ENCODE measurements at places on chromosomes 11 and 22. TPM values are rescaled to one million over a fixed set of nuclear protein-coding genes. Genes with fewer than 3 reads are reported as not detected.

DNA sequence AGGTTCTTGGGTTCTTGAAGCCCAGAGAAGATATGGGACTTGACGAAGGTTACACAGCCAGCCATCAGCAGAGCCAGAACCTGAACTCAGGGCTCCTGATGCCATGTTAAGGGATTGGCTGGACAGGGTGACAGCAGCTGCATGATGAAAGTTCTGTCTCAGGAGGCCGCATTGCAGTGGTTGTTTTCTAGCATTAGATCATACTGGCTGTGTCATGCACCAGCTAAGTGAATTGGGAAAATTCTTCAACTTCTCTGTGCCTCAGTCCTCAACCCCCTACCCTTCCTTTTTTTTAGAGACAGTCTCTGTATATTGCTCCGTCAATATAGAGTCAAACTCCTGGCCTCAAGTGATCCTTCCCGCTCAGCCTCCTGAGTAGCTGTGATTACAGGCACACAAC, 5.4 kb upstream of the LTBP3 start:
- H3K36me3 ChIP-seq, result peaks cover 3% of the 10 kb centered on the region
- no peak for DNase-seq
- peaks cover 66% of the 10 kb centered on the region for H3K4me1 ChIP-seq
- H3K27me3 ChIP-seq, result no peaks in the 10 kb centered on the region
- no peak overlapping the region for H3K4me3 ChIP-seq

BATF2 gene
- polyA plus RNA-seq, result not detected

GRCh38 chr11:130638624-130639023, 190.2 kb downstream of the ADAMTS15 start:
- no peaks in the 10 kb centered on the region for H3K4me1 ChIP-seq
- no peak overlapping the region for H3K4me3 ChIP-seq
- H3K36me3 ChIP-seq, result no peaks in the 10 kb centered on the region

FUT4 gene
- 1.2 TPM for polyA plus RNA-seq

OR6M1 gene
- polyA plus RNA-seq, result not detected

DNA sequence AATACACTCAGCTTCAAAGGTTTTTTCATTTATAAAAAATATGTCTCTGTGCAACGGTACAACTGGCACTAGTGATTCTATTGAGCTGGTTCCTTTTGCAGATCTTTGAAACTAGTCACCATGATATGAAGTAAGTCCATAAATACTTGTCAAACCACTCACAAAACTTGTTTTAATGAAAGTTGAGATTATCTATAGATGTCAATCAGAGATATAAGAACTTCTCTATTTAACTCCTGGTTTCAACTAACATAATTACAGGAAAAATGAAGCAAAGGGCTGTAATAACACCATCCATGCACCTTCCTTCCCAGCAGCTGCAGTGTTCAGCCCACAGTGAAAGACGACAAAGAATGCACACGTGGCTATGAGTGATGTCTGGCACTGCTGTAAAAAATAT, 44.7 kb downstream of the TMEM123 start:
- DNase-seq, result no peak
- H3K36me3 ChIP-seq, result peaks cover 61% of the 10 kb centered on the region
- no peaks in the 10 kb centered on the region for H3K27me3 ChIP-seq
- H3K4me3 ChIP-seq, result peak overlapping the region; percentile 59

DNA sequence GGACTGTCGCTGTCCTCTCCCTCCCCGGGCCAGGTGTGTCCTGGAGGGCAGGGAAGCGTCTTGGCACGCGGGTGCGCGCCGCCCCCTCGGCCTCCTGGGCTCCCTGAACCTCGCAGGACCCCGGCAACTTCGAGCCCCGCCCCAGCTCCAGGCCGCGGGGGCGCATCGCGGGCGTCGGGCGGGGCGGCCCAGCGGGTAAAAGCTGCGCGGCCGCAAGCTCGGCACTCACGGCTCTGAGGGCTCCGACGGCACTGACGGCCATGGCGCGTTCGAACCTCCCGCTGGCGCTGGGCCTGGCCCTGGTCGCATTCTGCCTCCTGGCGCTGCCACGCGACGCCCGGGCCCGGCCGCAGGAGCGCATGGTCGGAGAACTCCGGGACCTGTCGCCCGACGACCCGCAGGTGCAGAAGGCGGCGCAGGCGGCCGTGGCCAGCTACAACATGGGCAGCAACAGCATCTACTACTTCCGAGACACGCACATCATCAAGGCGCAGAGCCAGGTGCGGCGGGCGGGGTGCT, at the start of gene CST6:
TSS of gene CST6 (plus strand) at position 224 of the 519 bp plus-strand sequence. CDS start at position 261, 37 bp downstream.
- H3K4me3 ChIP-seq, result peak within 1 kb of the TSS; percentile 51
- peaks cover 4% of the 10 kb centered on the region for H3K4me1 ChIP-seq
- H3K36me3 ChIP-seq, result no peaks in the 10 kb centered on the region
- peak; percentile 16 for DNase-seq
- H3K27ac ChIP-seq, result no peak within 1 kb of the TSS
- peaks cover 10% of the 10 kb centered on the region for H3K27me3 ChIP-seq

YAP1 gene
- polyA plus RNA-seq, result not detected

VSIG2 gene
- polyA plus RNA-seq, result 0.34 TPM

AQP11 gene
- 0.97 TPM for polyA plus RNA-seq

DNA sequence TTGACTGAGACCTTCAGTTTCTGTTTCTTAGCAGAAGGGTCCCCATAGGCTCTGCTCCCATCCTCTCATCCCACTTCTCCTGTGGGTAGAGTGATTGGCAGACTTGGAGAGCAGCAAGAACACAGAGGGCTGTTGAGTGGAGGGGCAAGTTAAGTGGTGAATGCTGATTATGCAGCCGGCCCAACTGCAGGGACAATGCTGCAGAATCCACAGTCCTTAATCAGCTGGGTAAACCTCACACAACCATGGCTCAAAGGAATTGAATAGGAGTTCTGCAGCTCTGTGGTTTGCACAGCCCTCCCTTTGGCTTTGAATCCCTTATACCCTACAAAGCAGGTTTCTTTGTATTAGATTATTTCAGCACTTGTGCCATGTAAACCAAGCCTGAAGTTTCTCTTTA, 161.1 kb downstream of the NAV2 start:
- peaks cover 10% of the 10 kb centered on the region for H3K27me3 ChIP-seq
- no peaks in the 10 kb centered on the region for H3K4me1 ChIP-seq
- no peak for DNase-seq
- H3K36me3 ChIP-seq, result no peaks in the 10 kb centered on the region
- no peak overlapping the region for H3K27ac ChIP-seq

UBASH3B gene
- polyA plus RNA-seq, result 12.8 TPM

DGCR6 gene
- 1.5 TPM for polyA plus RNA-seq

DNA sequence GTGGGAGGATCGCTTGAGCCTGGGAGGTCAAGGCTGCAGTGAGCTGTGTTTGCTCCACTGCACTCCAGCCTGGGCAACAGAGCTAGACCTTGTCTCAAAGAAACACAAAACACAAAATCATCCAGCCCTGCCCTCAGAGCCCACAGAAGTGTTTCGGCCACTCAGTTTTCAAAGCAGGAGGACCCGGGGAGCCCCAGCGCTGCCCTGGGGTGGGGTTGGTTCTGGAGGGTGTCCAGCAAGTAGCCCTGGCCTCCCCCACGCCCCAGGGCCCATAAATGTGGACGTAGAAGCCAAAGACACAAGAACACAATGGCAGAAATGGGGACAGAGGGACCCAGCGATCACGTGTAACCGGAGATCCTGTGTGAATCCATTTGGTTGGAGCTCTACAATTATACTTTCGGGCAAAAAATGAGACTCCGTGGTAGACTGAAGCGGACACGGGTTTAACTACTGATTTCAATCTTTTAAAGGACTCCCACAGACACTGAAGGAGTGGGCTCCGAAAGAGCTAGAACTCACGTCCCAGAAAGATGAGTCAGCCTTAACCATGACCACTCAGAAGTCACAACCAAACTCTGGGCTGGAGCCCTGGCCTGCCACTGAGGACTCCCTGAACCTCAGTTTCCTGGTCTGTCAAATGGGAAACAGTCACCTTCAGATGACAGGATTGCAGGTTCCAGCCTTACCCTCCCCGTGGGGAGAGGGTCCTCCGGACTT, 9.0 kb upstream of the CYTH4 start:
- H3K36me3 ChIP-seq, result no peaks in the 10 kb centered on the region
- peaks cover 29% of the 10 kb centered on the region for H3K4me1 ChIP-seq
- H3K27ac ChIP-seq, result no peak overlapping the region
- no peak for DNase-seq
- no peak overlapping the region for H3K4me3 ChIP-seq

KCNA4 gene
- not detected for polyA plus RNA-seq

IL18BP gene
- 7.4 TPM for polyA plus RNA-seq

SMDT1 gene
- polyA plus RNA-seq, result 179 TPM

- H3K27me3 ChIP-seq, result no peaks in the 10 kb centered on the region
- H3K4me3 ChIP-seq, result no peak overlapping the region
- DNase-seq, result no peak
- no peak overlapping the region for H3K27ac ChIP-seq
- H3K4me1 ChIP-seq, result no peaks in the 10 kb centered on the region
These were observed 20.5 kb downstream of the COA4 start for GRCh38 chr11:73856031-73856567.

KRTAP5-9 gene
- polyA plus RNA-seq, result not detected

DNA sequence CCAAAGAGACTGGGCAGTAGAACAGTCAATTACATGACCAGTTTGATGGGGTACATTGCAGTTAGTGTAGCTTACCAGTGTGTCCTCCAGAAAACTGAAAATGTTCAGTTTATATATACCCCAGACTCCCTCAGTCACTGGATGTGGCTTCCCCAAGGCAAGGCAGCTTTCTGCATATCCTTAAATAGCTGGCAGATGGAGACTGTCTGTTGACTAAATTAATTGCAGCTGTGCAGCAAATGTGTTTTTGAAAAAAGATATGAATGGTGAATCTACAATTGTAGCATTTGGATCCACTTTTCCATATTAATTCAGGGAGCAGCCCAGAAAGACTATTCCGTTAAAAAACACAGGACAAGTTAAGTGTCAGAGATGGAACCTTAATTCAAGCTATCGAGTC, 565.1 kb upstream of the CCDC179 start:
- no peak overlapping the region for H3K4me3 ChIP-seq
- H3K27me3 ChIP-seq, result no peaks in the 10 kb centered on the region
- DNase-seq, result no peak
- no peaks in the 10 kb centered on the region for H3K4me1 ChIP-seq
- H3K36me3 ChIP-seq, result no peaks in the 10 kb centered on the region

- no peaks in the 10 kb centered on the region for H3K4me1 ChIP-seq
- DNase-seq, result no peak
- no peak overlapping the region for H3K27ac ChIP-seq
- H3K36me3 ChIP-seq, result peaks cover 2% of the 10 kb centered on the region
- peaks cover 20% of the 10 kb centered on the region for H3K27me3 ChIP-seq
These were observed 15.4 kb upstream of the CPT1A start for GRCh38 chr11:68857037-68857586.

MAJIN gene
- 0.48 TPM for polyA plus RNA-seq

- no peak overlapping the region for H3K27ac ChIP-seq
- H3K27me3 ChIP-seq, result peaks cover 9% of the 10 kb centered on the region
- peaks cover 4% of the 10 kb centered on the region for H3K4me1 ChIP-seq
- peak; percentile 82 for DNase-seq
- H3K36me3 ChIP-seq, result no peaks in the 10 kb centered on the region
These were observed 23.4 kb downstream of the KRTAP5-5 start for GRCh38 chr11:1652771-1653540.

GRCh38 chr11:78044706-78045105, 19.0 kb upstream of the THRSP start:
- H3K4me3 ChIP-seq, result no peak overlapping the region
- DNase-seq, result no peak
- no peak overlapping the region for H3K27ac ChIP-seq
- H3K36me3 ChIP-seq, result no peaks in the 10 kb centered on the region

- H3K27ac ChIP-seq, result no peak overlapping the region
- H3K27me3 ChIP-seq, result no peaks in the 10 kb centered on the region
- H3K4me3 ChIP-seq, result peak overlapping the region; percentile 66
- H3K36me3 ChIP-seq, result peaks cover 11% of the 10 kb centered on the region
- peaks cover 21% of the 10 kb centered on the region for H3K4me1 ChIP-seq
These were observed 18.4 kb downstream of the NEAT1 start for GRCh38 chr11:65440831-65441499.

DNA sequence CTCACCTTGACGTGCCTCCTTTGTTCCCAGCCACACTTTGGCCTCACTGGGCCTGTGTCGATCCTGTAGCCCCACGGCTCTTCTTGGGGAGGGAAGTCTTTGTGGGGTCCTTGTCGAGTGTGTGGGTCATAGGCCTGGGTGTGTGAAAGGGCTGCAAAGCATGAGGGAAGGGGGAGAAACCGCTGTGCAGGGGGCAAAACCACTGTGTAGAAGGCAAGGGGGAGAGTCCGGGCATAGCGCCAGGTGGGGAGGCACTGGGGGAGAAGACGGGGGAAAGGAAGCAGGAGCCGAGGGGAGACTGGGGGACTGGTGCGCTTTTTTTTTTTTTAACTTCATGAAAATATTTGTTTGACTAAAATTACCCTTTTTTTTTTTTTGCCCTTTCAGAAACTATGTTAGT, 65.1 kb upstream of the RASD2 start:
- H3K4me3 ChIP-seq, result no peak overlapping the region
- peaks cover 45% of the 10 kb centered on the region for H3K27me3 ChIP-seq
- no peaks in the 10 kb centered on the region for H3K36me3 ChIP-seq
- DNase-seq, result no peak
- peaks cover 16% of the 10 kb centered on the region for H3K4me1 ChIP-seq

- H3K36me3 ChIP-seq, result peaks cover 48% of the 10 kb centered on the region
- H3K27ac ChIP-seq, result no peak overlapping the region
- H3K4me3 ChIP-seq, result no peak overlapping the region
- no peak for DNase-seq
- no peaks in the 10 kb centered on the region for H3K4me1 ChIP-seq
These were observed 29.5 kb downstream of the CHEK2 start for GRCh38 chr22:28711820-28712777.

DNA sequence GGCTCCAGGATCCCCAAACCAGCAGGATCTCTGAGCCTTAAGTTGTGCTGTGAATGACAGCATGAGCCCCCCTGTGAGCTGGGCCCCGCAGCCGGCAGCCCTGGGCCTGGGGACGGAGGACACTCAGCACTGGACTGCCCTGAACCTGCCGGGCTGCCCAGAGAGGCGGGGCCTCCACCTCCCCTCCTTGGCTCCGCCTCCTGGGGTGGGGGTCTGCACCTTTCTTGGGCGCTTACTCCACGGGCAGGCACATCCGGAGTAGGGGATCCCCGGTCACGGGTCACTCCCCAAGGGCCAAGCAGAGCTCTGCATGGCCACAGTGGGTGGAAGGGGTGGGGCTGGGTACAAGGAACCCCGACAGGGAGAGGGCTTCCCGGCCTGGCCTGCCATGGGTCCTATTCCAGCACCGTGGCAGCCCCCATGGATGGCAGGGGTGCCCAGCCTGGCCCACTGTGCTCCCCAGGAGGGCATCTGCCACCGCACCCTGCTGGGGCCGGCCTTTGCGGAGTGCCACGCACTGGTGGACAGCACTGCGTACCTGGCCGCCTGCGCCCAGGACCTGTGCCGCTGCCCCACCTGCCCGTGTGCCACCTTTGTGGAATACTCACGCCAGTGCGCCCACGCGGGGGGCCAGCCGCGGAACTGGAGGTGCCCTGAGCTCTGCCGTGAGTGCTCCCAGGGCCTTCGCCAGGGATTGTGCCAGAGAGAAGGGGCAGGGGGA, 5.4 kb downstream of the MUC5B start:
- DNase-seq, result no peak
- H3K27ac ChIP-seq, result no peak overlapping the region
- H3K4me3 ChIP-seq, result no peak overlapping the region
- H3K27me3 ChIP-seq, result peaks cover 4% of the 10 kb centered on the region

Measured in naive thymus-derived CD8-positive, alpha-beta T cell (primary cell).